Bronchial smooth muscle cell (primary cell): ENCODE measurements at places on chromosomes 6 and 20. TPM values are rescaled to one million over a fixed set of nuclear protein-coding genes. Genes with fewer than 3 reads are reported as not detected.

PNPLA1 gene
- not detected in 2 replicates for total RNA-seq

DCDC2 gene
- not detected in 2 replicates for total RNA-seq

OR2H1 gene
- total RNA-seq: not detected in 2 replicates

OXT gene
- total RNA-seq: not detected in 2 replicates

TFAP2D gene
- not detected in 2 replicates for total RNA-seq

DDRGK1 gene
- total RNA-seq: 27.0 and 32.0 TPM in 2 replicates

TUBB1 gene
- total RNA-seq: not detected in 2 replicates

RFX6 gene
- not detected in 2 replicates for total RNA-seq

RALY gene
- total RNA-seq: 66.4 and 82.6 TPM in 2 replicates

PPP1R14C gene
- 0.17 and 0.95 TPM in 2 replicates for total RNA-seq

SMOC2 gene
- total RNA-seq: not detected in 2 replicates

EYA2 gene
- total RNA-seq: 2.4 and 12.0 TPM in 2 replicates

SLA2 gene
- not detected in 2 replicates for total RNA-seq

RSPO3 gene
- 0.77 and 2.7 TPM in 2 replicates for total RNA-seq

OPN5 gene
- total RNA-seq: under 0.01 TPM in 2 replicates

BEND3 gene
- 0.47 and 1.0 TPM in 2 replicates for total RNA-seq

ACSS1 gene
- 0.63 and 2.9 TPM in 2 replicates for total RNA-seq

ATAT1 gene
- total RNA-seq: 2.2 and 5.4 TPM in 2 replicates

BPIFA1 gene
- not detected in 2 replicates for total RNA-seq

FAM229B gene
- total RNA-seq: 24.0 and 33.6 TPM in 2 replicates

EPPIN gene
- total RNA-seq: not detected in 2 replicates

HFE gene
- total RNA-seq: 13.1 and 14.5 TPM in 2 replicates

ELOVL4 gene
- total RNA-seq: 2.5 and 7.3 TPM in 2 replicates

SLC32A1 gene
- not detected in 2 replicates for total RNA-seq

CASS4 gene
- total RNA-seq: 3.0 and 5.0 TPM in 2 replicates

NHSL1 gene
- 15.6 and 19.7 TPM in 2 replicates for total RNA-seq

TUBB2B gene
- 0.79 and 2.2 TPM in 2 replicates for total RNA-seq

BHLHE23 gene
- total RNA-seq: not detected in 2 replicates

GPR6 gene
- total RNA-seq: not detected in 2 replicates

SIRPG gene
- total RNA-seq: not detected in 2 replicates

RBPJL gene
- not detected in 2 replicates for total RNA-seq

FUT9 gene
- not detected in 2 replicates for total RNA-seq

APMAP gene
- 75.8 and 96.0 TPM in 2 replicates for total RNA-seq

PHACTR3 gene
- total RNA-seq: not detected in 2 replicates

MAK gene
- total RNA-seq: not detected in 2 replicates

CYP21A2 gene
- under 0.01 TPM in 1 of 2 replicates, not detected in the other for total RNA-seq

MATN4 gene
- 0.17 TPM in 1 of 2 replicates, not detected in the other for total RNA-seq

PDYN gene
- total RNA-seq: not detected in 2 replicates

LKAAEAR1 gene
- total RNA-seq: 0.09 and 0.16 TPM in 2 replicates

SUMO4 gene
- 0.52 and 1.6 TPM in 2 replicates for total RNA-seq
